Esophagus squamous epithelium (tissue), 5 donors: ENCODE measurements at places on chromosomes 4 and X. TPM values are rescaled to one million over a fixed set of nuclear protein-coding genes. Genes with fewer than 3 reads are reported as not detected.

LRRC66 gene
- total RNA-seq = 0.19 TPM

DNA sequence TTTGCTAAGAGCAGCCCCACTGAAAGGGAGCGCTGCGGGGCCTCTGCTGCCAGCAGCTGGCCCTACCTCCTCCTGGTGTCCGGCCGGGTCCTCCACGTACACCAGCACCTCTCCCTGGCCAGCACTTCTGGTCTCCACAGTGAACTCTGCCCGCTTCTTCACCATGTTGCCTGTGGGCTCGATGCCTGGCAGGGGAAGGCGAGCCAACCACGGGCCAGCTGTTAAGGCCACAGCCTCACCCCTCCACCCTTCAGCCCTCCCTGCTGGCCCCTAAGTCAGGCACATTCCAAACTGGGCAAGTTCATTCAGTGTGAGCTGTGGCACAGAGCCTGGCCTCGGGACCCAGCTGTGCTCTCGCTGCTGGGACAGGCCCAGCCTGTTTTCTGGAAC is 7.8 kb downstream of the FLNA start:
- H3K4me3 ChIP-seq = no peak overlapping the region
- H3K27ac ChIP-seq = peak overlapping the region; percentile 84
- H3K36me3 ChIP-seq = peaks cover 22% of the 10 kb centered on the region

DNA sequence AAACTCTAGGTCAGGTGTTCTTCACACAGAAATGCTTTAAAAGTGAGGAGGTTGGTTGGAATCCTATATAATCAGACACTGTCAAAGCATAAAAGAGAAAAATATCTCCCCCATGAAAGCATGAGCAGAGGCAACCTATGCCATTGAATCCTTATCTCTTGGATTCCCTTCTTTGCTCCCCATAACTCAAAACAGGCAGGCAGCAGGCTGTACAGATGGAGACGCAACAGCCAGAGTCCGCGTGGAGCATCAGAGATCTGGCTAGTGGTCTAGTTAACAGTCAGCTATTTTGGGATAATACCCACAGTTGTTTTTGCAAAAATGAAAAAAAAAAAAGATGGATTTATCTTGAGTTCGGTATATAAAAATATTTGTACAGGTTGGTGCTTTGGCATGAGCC is 490.0 kb upstream of the TENM3 start:
- no peak for DNase-seq
- no peaks in the 10 kb centered on the region for H3K27me3 ChIP-seq
- H3K36me3 ChIP-seq = no peaks in the 10 kb centered on the region
- no peaks in the 10 kb centered on the region for H3K4me1 ChIP-seq
- no peak overlapping the region for H3K4me3 ChIP-seq
- no peak overlapping the region for H3K27ac ChIP-seq

- no peak overlapping the region for H3K4me3 ChIP-seq
- H3K27me3 ChIP-seq = no peaks in the 10 kb centered on the region
Observed at GRCh38 chr4:54647070-54647469, 10.7 kb upstream of the KIT start.

DNA sequence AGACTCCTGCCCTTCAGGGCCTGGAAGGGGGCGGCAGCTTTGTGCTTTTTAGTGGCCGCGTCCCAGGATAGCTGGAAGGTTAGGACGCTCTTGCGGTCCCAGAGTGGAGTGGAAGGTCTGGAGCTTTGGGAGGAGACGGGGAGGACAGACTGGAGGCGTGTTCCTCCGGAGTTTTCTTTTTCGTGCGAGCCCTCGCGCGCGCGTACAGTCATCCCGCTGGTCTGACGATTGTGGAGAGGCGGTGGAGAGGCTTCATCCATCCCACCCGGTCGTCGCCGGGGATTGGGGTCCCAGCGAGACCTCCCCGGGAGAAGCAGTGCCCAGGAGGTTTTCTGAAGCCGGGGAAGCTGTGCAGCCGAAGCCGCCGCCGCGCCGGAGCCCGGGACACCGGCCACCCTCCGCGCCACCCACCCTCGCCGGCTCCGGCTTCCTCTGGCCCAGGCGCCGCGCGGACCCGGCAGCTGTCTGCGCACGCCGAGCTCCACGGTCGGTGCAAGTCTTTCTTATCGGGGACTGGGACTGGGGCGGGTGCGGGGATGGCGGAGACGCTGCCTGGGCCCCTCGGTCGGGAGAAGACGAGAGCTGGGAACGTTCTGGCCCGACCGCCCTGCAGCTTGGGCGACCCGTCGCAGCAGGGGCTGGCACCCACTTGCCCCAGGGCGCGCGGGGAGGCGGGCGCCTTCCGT is at the start of gene EDNRA:
Gene EDNRA, plus strand, starts transcription at position 207 of the 686 bp plus-strand sequence. CDS start 4,585 bp downstream, outside the sequence.
- peak within 1 kb of the TSS; percentile 72 for H3K4me3 ChIP-seq
- peak within 1 kb of the TSS; percentile 78 for H3K27ac ChIP-seq
- H3K27me3 ChIP-seq = no peaks in the 10 kb centered on the region
- peaks cover 7% of the 10 kb centered on the region for H3K4me1 ChIP-seq
